Stimulated activated CD8-positive, alpha-beta memory T cell treated with anti-CD3 and anti-CD28 coated beads, Interleukin-4, amount 100 ng/mL, for 1 hour (primary cell): ENCODE measurements at places on chromosomes 11 and 22.

GRCh38 chr11:123122341-123122740, 60.4 kb upstream of the HSPA8 start:
- DNase-seq, result no peak

DNA sequence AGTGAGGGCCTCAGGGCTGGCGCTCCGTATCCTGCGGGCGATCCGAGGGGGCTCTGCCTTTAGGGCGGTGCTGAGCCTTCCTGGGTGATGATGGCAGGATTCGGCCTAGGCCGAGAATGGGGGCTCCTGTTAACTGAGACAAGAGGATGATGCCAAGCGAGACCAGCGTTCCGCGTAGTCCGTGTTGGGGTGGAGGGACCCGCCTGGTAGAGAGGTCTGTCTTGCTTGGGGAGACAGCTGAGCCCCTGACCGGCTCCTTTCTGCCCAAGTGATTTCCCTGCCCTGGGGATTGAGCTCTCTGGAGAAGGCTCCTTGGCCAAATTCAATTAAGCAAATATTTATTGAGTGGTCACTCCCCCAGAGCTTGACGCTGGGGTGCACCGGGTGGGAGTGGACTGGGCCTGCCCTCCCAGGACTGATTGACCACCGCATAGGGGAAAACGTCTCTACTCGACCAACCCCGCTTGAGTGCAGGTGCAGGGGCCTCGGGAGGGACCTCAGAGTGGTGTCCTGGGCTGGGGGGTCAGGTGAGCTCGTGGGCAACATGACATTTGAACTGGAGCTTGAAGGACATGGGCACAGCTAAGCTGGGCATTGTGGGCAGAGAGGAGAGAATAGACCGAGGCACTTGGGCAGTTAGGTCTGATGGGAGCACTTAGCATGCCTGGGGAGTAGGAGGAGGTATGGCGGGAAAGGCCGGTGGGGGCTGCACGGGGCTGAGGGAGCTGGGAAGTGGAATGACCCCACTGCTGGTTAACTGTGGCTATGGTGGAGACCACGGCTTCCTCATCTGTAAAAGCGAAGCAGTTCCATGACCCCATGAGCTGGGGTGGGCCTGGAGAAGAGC, 1.1 kb downstream of the GNAZ start:
- no peak for DNase-seq

- no peak for DNase-seq
These were observed 4274.9 kb upstream of the OR11H1 start for GRCh38 chr22:11253000-11253511.

GRCh38 chr11:73335204-73335923, 27.3 kb downstream of the ARHGEF17 start:
- DNase-seq, result peak; percentile 61

- DNase-seq, result no peak
These were observed 61.5 kb upstream of the EED start for GRCh38 chr11:86182976-86183584.

DNA sequence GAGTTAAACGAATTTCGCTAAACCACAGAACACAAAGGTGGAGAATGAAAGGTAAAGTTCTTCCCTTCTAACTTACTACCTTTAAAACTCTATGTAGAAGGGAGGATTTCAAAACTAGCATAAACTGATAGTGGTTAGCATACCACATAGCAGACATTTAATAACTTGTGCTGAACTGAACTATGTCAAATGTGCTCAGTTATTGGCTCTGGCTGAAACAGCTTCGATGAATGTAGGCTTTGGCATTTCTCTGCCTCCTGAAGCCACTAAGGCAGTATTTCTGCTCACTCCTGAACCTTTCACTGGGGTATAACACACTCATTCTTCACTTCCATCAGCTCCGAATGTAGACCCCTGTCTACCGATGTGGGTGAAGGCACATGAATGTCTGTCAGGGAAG, 1188.1 kb downstream of the LRRC4C start:
- DNase-seq, result no peak

DNA sequence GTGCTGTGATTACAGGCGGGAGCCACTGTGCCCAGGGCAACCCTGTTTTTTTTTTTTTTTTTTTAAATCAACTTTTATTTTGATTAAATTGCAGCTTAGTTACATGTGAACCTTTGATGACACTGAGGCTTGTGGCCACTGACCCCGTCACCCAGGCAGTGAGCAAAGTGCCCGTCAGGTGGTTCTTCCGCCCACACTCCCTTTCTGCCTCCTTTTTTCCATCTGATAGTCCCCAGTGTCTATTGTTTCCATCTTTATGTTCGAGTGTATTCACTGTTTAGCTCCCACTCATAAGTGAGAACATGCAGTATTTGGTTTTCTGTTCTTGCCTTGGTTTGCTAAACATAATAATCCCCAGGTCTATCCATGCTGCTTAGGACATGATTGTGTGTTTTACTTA, 110.9 kb upstream of the GRK3 start:
- no peak for DNase-seq

DNA sequence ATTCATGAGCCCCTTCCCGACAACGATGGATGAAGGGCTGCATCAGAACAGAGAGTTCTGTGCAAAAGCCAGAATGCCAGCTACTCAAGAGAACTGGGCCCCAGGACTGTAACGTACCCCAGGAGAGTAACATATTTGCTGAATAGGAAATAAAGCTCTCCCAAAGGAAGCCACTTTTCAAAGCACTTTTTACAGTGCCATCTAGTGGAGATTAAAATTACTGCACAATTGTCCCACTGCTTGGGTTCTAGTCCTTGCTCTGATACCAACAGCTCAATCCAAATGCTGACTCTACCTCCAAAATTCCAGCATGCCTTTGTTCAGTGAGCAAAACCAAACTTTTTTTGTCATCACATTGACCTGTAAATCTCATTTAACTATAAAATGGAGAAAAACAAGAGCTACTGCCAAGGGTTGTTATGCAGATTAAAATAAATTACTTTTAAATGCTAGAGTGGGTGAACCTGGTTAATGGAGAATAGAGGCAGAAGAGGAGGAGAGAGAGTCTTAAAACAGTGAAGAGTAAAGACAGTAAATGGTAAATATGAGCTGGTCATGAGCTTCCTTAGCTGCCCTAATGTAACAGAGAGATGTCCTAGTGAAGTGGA, 87.6 kb upstream of the FSHB start:
- DNase-seq, result no peak

- no peak for DNase-seq
These were observed 48.3 kb upstream of the PAK1 start for GRCh38 chr11:77522215-77522614.

DNA sequence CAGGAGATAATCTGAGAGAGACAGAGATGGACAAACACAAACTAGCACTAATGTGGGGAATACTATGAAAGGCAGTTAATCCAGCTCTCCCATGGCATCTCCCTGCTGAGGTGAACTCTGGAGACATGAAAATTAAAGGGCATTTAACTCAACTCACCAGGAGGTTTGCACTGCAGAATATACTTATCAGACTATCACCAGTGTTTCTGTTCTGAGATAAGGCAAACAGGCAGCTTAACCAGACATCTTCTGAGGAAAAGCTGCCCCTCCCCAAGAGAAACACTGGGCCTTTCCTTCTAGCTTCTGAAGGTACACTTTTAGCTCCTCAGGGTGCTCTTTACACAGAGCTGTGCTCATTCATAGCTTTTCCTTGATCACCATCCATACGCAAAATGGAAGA, 85.5 kb downstream of the AMBRA1 start:
- DNase-seq, result no peak

GRCh38 chr22:49582678-49583077, 245.0 kb downstream of the BRD1 start:
- DNase-seq, result no peak

- DNase-seq, result no peak
These were observed 128.1 kb downstream of the FANCF start for GRCh38 chr11:22497474-22497873.

DNA sequence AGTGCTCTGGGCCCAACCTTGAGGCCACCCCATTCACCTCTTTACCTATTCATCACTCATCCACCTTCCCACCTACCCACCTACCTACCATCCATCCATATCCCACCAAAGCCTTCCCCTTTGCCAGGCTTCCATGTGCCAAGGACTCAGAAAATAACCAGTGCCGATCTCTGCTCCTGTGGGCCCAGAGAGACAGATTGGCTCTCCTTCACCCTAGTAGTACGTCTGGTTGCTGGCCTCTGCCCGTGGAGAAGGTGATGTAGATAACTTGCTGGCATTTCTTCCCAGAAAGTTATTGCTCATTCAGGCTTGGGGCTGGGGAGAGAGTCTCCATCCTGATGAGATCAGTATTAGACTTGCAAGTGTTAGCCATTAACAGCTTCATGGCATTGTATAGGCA, 45.2 kb downstream of the NEU3 start:
- no peak for DNase-seq

DNA sequence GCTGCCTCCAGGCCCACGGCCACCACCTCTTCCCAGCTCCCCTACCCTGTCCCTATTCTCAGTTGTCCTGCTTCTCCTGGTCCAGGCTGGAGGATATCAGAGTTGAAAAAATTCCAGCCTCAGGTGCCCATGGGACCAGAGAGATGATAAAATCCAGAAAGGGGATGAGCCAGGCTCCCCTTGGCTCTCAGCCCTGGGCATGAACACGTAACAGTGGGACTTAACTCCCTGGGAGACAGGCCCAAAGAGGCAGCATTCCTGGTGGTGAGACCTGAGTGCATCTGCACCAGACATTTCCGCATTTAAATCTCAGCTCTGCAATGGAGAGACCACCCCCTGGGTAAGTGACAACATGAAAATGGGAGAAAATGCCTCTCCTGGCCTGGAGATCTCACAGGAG, 10.4 kb upstream of the SLC39A13 start:
- DNase-seq, result no peak

GRCh38 chr11:126491092-126491491, 135.6 kb downstream of the ST3GAL4 start:
- no peak for DNase-seq

GRCh38 chr11:66239511-66239910, 28.9 kb upstream of the RAB1B start:
- DNase-seq, result no peak

GRCh38 chr22:32746732-32747131, 54.8 kb upstream of the TIMP3 start:
- DNase-seq, result no peak

DNA sequence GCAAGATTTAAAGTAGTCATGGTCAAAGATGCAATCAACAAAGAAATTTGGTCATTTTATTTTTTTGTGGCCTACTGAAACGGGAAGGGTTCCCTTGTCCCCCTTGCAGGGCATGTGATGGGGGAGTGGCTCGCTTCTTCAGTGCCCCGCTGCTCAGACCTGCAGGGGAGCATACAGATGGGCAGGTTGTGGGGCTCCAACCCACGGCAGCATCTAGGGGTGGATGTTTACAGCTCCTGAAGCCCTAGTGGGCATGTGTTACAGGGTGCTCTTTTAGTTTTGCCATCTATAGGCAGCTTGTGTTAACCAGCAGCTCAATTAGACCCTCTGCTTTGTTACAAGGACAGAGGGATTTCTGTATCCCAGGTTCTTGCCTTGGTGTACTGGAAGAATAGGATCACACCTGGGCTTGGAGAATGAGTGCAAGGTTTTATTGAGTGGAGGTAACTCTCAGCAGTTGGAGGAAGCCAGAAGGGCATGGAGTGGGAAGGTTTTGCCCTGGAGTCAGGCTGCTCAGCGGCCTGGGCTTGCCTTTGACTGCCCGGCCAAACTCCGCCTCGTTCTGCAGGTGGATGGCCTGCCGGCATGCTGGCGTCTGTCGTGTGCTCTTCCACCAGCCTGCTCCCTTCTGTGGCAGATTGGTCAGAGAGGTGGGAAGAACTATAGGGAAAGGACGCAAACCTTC, 9.4 kb downstream of the GSTP1 start:
- DNase-seq, result no peak

GRCh38 chr22:50445880-50446707, 28.7 kb downstream of the SBF1 start:
- DNase-seq, result no peak

- DNase-seq, result no peak
These were observed 24.3 kb downstream of the FAM83F start for GRCh38 chr22:40019100-40019499.

- DNase-seq, result no peak
These were observed 1.4 kb upstream of the MUC2 start for GRCh38 chr11:1073261-1073724.

DNA sequence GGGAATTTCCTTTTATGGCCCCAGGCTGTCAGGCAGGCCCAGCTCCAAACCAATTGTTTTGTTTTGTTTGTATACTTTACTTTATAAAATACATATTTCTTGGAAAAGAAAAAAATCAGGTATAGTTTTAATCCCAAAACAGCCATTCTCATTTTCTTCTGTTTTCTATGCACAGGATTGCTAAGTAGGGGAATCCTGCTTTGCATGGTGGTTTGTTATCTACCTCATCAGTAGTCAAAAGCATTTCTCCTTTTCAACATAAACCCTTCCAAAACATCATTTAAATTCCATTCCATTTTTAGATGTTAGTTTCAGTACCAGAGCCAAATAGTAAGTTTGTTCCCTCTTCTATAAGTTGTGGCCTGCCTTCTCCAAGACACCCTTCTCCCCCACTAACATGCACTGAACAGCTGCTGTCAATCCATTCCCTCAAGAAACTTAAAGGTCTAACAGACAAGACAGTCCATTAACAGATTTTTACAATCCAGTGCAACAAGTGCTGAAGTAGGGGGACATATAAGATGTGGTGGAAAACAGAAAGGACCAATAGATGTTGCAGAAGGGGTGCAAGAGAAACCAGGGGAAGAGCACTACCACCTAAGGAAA, 3.7 kb downstream of the ILK start:
- DNase-seq, result no peak

- DNase-seq, result no peak
These were observed 1.0 kb downstream of the PHETA2 start for GRCh38 chr22:42074846-42075676.

- no peak for DNase-seq
These were observed 1033.6 kb downstream of the FAM181B start for GRCh38 chr11:81700076-81700475.

DNA sequence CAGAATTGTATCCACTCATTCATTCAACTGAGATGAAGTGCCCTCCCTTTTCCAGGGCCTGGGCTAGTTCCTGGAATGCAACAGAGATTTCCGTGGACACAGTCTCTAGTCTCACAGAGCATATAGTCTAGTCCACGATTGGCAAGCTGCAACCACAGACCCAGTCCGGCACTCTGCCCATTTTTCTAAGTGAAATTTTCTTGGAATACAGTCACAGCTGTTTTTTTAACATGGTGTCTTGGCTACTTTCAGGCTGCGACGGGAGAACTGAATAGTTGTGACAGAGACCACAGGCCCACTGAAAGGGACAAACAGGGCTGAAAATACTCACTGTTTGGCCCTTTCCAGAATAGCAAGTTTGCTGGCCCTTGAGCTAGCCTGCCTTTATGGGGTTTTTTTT, 29.2 kb downstream of the ALG12 start:
- no peak for DNase-seq

GRCh38 chr11:88195908-88196307, 20.7 kb upstream of the RAB38 start:
- DNase-seq, result no peak

DNA sequence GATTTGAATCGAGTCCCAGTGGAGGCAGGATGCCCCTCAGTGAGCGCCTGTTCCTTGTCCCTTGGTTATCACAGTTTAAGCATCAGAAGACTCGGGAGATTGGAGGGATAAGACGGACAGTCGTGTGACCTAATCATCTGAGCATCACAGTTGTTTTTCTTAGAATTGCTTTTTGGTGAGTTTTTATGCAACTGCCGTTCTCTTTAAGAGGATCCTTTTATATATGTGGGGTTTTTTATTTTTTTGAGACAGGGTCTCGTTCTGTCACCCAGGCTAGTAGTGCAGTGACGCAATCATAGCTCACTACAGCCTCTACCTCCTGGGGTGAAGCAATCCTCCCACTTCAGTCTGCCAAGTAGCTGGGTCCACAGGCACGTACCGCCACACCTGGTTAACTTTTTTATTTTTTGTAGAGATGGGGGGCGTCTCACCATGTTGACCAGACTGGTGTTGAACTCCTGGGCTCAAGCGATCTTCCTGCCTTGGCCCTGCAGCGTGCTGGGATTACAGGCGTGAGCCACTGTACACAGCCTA, 16.5 kb downstream of the NUP50 start:
- DNase-seq, result no peak
